ENCODE measurements at places on chromosomes 5 and 9.

DNA sequence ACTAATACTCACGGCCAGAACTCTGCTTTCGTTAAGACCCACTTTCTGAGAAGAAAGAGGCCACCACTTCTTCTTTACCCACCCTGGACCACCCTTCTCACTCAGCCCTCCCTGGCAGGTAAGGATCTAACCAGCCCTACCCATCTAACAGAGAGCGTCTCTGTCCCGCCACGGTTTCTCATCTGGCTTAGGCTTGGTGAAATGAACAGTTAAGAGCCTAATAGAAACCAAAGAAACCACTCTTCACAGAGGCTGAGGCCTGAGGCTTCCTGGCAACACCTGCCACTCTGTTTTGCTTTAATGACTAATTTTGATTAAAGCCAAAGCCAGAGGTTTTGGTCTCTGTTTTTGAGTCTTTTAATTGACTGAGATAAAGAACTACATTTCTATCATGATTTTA, 354.1 kb upstream of the SLC30A5 start:
- no peak for DNase-seq

DNA sequence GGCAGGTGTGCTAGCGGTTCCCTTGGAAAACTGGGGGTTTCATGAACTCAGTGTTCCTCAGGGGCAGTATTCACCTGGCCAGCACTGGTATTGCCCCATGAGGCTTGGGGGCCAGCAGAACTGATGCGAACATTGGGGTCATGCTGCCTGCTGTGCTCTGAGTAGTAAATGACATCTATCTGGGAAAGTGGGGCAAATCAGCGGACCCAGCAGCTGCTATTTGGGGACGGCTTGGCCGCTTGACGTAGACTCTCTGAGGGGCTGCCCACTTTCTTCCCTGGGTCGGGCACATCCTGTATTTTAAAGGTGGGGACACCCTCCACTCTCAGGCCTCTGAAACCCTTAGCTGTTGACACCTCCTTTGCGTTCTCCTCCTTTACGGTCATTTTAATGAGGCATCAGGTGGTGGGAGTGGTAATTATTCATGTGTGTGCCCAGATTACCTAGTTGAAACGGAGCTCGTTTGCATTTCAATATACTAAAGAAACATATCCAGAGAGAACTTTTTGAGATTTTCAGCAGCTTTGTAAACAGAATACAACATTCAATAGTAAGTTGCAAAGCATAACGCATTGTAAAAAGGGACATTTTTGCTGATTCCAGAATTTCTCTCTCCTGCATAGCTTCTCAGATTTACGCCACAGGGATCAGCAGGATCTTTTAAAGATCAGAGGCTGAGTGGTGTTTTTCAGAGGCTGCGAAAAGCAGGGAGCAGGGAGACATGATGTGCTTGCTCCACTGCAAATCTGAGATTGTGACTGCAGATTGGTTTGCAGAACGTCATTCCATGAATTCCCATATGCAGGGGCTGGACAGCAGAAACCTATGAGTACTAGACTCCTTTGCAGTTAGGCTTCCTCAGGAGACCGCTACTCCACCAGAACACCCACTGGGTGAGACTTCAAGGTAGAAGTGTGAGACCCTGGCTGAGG, 56.8 kb upstream of the ZFR start:
- no peak for DNase-seq

DNA sequence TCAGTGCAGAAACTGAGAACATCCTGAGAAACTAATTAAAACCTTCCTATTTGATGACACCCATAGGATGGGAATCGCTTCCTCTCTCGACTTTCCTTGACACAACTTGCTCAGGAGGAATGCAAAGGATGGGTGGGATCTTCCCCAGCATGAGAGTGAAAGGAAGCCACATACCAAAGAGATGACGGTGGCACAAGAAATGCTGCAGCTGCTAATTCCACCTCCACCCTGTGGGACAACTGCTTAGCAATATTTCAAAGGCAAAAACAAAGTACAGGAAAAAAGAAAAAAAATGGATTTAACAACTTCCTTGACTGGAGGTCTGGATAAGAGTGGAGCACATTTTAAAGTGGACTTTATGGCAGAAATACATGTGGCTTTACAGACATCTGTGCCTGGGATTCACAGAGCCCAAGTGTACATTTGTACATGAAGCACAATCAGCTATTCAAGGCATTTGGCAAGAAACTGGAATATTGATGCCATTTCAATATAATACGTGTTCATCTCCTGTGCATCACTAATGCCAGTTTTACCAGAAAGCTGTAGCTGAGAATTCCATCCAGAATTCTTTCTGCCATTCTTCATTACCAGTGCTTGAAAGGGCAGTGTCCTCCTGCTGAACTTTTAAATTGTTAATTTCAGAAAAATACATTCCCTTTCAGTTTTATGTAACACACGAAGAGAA, 359.2 kb upstream of the ACTBL2 start:
- DNase-seq, result no peak

GRCh38 chr5:134437340-134437846, 25.7 kb upstream of the CDKN2AIPNL start:
- no peak for DNase-seq

GRCh38 chr5:95969651-95970358, 8.2 kb upstream of the ELL2 start:
- no peak for DNase-seq

- no peak for DNase-seq
Measured at GRCh38 chr9:91834740-91835139, 115.3 kb downstream of the ROR2 start.

- no peak for DNase-seq
Measured at GRCh38 chr5:71923755-71924154, 183.5 kb upstream of the MAP1B start.

DNA sequence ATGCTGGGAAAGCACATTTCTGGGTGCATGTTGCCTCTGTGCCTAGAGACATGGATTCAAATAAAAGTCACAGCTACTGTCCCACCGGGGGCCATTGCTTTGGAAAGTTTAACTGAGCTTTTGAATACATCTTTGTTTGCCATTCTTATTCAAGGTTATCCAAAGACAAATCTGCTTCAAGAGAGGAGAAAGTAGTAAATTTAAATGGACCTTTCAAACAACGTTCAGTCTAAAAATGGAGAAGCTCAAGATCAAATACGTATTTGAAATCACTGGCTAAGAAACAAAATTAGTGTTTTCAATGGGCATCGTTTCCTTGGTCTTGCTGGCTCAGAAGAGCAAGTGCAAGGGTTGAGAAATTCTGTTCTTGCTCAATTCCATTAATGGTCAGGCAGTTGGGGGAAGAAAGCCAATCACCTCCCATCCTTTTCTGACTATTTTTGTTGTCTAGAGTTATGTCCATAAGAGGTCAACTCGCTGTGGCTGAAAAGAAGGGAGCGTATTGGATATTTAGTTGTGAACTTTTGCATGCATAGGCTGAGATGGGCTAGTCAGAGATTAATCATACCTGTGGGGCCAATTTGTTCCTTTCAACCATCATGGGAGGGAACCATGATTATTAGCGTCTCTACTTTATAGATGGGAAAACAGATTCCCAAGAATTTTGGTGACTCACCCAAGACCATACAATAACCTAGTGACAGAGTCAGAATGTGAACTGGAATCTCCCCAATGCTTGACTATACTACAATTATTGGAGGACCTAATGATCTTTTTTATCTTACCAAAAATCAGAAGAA, 276.2 kb upstream of the TNC start:
- no peak for DNase-seq

DNA sequence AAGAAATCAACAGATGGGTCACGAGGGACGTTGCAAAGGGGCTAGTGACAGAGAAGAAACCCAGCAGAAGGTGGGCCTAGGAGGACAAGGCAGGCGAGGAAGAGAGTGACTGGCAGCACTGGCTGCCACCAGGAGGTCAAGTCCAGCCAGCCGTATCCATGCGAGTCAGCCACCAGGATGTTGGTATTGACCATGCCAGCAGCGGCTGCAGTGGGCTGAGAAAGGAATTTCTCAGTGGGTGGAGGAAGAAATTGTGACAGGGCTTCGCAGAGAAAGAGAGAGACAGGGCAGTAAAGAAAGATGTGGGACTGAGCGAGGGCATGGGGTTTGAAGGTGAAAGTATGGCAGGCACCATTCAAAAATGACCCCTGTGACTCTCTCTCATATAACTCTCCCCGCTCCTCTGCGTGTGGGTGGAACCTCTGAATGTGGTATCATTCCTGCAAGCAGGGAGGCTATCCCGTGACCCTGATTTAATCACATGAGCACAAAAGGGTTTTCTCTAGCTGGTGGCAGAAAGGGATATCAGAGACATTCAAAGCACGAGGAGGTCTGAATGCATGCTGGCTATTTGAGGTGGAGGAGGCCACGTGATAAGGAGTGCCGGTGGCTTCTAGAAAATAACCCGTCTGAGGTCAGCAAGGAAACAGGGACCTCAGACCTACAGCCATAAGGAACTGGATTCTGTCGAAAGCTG, 45.4 kb upstream of the FBXW11 start:
- no peak for DNase-seq

DNA sequence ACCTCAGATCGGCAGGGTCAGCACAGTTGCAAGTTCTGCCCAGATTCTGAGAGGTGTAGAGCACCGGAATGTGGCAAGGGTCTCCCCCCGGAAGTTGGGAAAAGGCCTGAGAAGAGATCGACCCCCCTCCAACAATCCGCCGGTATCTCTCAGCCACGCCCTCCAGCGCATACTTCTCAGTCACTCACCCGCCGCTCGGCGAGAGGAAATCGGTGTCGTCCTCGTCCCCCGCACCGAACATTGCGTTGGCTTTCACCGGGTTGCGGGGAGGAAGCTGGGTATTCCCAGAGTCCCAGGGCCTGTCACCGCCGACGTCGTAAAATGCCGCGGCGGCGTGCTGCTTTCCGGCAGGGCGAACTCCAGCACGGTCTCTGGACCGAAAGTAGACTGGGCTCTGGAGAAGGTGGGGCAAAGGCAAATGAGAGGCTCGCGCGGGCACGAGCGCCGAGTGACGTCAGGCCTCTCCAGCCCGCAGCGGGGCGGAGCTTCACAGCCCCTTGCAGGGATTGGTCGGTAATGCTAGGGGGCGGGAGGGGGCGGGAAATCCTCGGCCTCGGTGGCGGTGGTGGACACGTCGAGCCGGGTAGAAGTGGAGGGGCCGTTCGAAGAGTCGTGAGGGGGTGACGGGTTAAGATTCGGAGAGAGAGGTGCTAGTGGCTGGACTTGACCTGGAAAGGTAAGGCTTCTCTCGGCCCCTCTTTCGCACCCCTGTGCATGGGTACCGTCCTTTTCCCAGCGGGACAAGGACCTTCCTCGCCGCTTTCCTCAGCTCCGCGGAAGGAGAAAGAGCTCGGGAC, at the start of the genes FKBP15 and SLC31A1:
FKBP15 (minus strand) TSS at position 275 of the 797 bp plus-strand sequence; CDS start at position 241, 34 bp downstream.
SLC31A1 (plus strand) TSS at position 542 of the 797 bp plus-strand sequence. CDS start 34,605 bp downstream, outside the sequence.
- peak; percentile 98 for DNase-seq

DNA sequence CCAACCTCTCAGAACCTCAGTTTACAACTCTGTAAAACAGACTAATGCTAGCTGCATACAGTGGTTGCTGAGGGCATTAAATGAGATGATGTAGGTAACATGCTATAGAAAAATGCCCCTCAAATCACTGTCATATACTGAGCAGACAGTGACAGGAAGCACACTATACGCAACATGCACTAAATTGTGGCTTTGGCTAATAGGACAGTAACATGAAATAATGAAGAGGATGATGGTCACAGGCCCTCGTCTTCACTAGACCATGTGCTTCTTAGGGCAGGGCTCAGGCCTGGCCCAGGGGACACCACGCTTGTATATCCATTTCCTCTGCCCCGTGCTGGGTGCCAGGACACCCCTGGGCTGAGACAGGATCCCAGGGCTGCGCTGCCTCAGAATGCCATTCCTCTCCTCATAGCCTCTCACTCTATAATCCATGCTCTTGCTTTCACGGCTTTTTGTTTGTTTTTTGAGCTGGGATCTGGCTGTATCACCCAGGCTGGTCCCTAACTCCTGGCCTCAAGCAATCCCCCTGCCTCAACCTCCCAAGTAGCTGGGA, 18.9 kb downstream of the CSF1R start:
- no peak for DNase-seq

- DNase-seq, result no peak
Measured at GRCh38 chr5:28397502-28397941, 1359.1 kb upstream of the CDH9 start.

GRCh38 chr9:89536145-89536574, 38.2 kb upstream of the SEMA4D start:
- DNase-seq, result no peak

- DNase-seq, result no peak
Measured at GRCh38 chr5:80194468-80194867, 61.4 kb downstream of the SERINC5 start.

- DNase-seq, result no peak
Measured at GRCh38 chr9:105053209-105053652, 125.3 kb upstream of the ABCA1 start.

GRCh38 chr5:135012951-135013391, 21.1 kb downstream of the PITX1 start:
- peak; percentile 41 for DNase-seq

DNA sequence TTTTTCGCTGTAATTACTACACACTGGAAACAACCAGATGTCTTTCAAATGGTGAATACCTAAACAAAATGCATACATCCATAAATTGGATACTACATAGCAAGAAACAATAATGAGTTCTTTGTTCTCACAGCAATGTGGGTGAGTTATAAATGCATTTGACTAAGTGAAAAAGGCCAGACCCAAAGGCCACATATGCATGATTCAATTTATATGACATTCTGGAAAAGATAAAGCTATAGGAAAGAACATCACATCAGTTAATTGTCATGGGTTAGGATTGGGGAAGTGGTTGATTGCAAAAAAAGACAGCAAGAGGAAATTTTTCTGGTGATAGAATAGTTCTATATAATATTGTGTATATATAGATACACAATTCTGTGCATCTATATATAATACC, 198.9 kb downstream of the CYLC2 start:
- DNase-seq, result no peak

- DNase-seq, result no peak
Measured at GRCh38 chr5:136042665-136043121, 13.9 kb downstream of the TGFBI start.

- no peak for DNase-seq
Measured at GRCh38 chr9:117466111-117466510, 51.3 kb upstream of the ASTN2 start.

DNA sequence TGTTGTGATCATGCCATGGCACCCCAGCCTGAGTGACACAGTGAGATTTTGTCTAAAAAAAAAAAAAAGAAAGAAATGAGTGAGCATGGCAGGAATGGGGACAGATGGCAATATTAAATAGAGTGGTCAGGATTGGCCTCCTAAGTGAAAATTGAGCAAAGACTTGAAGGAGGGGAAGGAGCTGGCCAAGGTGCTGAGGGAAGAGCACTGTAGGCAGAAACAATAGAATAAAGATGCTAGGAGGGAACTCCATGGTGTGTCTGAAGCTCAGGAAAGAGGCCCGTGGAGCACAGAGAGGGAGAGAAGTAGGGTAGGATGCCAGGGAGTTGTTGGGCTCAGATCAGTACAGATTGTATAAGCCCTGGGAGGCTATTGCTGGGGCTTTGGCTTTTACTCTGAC, 64.4 kb upstream of the PCAT7 start:
- DNase-seq, result no peak

DNA sequence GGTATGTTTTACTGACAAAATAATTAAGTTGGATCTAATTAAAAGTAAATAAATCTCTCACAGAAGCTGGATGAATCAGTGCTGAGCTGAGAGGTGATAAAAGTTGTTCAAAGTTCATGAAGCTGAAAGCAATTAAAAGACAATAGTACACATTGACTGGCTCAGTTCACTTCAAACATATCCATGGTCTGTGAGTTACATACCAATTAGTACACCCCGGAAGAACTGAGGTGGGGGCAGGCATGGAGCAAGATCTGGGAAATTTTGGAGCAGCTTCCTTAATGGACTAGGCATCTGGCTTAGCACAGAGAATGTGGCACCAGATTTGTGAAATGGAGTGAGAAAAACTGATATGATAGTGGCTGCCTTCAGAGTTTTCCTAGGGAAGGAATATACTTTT, 152.7 kb downstream of the ATP10B start:
- no peak for DNase-seq

GRCh38 chr9:38622951-38623350, 2.6 kb upstream of the ANKRD18A start:
- no peak for DNase-seq

GRCh38 chr5:37037840-37038239, 161.3 kb downstream of the NIPBL start:
- DNase-seq, result no peak

All from left lung (tissue), 14 donors.